HFF-Myc (cell line): ENCODE measurements at places on chromosomes 13 and 19.

DNA sequence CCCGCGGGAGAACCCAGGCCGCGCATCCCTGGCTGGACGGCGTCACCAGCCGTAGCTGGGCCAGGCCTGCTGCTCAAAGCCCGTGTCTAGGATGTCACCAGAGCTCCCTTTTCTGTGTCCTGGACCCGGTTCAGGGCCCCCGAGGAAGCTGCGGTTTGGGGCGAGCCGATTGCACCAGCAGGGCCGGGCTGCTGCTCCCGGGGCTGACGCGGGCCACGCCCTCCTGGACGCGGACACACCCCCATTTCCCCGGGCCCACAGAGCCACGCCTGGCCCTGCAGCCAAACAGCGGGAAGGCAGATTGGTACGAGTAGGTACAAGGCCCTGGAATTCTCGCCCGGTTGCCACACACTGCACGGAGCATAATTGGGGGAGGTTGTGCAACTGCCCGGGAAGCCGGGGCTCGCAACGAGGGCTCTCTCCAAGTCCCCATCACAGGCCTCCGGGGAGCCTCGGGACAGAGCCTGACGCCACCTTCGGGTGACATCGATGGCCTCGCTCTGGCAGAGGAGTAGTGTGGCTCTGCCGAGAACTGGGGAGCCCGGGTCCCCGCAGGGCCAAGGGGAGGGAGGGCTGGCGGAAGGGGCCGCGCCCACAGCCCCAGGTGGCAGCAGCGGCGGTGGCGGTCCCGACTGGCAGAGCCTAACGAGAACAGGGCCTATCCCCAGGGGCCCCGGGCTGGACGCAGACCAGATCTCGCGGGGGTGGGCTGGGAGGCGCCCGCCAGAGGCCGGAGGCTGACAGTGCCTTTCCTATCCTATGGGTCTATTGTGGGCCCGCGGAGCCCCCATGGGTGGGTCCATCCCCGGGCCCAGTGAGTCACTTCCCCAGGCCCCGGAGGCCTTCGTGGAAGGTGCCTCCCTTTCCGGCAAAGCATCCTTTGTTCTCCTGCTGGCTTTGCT, 23.5 kb downstream of the KCTD15 start:
- no peak for DNase-seq

DNA sequence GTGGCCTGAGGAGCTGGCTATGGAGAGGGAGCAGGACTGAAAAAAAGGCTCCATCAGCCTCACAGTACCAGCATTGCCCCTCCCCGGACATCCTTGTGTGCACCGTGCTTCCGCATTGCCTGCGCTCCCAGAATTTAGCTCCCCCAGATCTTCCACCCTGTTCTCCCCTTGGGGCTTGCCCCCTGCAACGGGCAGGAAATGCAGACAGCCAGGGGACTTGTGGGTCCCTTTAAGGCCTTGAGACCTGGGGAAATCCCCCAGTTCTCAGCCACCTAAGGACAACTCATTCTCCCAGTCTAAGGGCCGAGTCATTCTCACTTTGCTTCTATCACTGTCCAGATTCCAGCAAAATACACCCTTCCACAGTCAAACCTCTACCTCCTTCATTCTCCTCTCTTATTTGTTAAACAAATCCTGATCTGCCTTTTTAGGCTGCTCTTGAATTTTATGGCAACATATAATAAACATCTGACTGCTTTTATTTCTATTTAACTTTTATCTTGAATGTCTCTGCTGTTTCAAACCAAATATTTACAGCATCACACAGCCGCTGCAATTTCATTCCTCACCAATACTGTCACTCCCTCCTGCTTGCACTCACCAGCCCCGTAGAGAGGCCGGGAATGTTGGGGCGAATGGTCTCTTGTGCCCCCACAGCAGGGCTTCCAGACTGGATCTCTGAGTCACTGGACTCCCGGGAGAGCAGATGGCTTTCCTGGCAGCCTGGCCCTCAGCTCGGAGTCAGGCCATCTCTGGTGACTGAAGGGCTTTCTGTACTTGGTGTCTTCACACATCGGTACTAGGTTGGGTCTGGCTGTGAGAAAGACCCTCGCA, 221.9 kb downstream of the TSHZ3 start:
- peak; percentile 26 for DNase-seq

GRCh38 chr19:49852631-49853126, 1.7 kb downstream of the PTOV1 start:
- no peak for DNase-seq

DNA sequence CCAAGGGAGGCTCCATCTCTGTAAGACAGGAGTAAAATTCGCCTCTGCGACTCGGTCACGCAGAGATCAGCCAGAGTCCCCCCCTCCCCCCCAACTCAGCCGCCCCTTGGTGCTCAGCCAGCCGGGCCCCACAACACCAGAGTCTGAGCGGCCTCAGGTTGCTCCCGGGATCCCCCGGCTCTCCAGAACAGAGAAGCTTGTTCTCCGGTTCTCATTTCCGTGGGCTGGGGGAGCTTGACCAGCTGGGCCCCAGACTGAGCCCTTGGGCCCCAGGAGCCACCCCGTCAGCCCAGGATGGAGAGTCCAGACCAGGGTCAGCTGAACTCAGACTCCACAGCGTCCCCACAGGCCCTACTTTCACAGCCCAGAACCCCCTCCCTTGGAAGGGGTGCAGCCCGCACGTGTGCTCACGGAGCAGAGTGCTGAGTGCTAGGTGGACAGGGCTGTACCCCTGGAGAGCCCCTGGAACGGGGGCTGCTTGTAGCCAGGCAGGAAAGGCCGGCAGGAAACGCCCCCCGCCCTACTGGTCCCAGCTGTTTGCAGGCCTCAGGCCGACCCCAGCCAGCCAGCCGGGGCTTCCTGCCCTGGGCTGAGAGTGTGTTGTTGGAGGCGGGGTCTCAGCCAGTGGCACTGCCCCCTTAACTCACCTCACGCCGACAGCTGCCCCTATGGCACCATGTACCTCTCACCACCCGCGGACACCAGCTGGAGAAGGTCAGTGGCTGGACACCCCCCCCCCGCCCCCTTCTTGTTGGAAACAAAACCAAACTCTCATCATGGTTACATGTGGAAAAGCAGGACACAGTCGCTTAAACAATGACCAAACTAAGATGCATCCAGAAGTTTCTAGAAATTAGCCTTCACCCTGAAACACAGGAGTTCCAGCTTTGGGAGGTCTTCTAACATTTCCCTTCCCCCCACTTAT, 44.4 kb downstream of the COMP start:
- no peak for DNase-seq

GRCh38 chr13:98321395-98321794, 144.3 kb upstream of the RNF113B start:
- no peak for DNase-seq
